ENCODE measurements at places on chromosomes 5 and 9. TPM values are rescaled to one million over a fixed set of nuclear protein-coding genes. Genes with fewer than 3 reads are reported as not detected.

The MLANA gene
- total RNA-seq = not detected

The PCDHGB6 gene
- total RNA-seq = 0.48 TPM

The DOCK8 gene
- total RNA-seq = 0.24 TPM

The RFK gene
- 30.4 TPM for total RNA-seq

The NR4A3 gene
- total RNA-seq = not detected

The ACO1 gene
- total RNA-seq = 35.9 TPM

The PTPA gene
- total RNA-seq = 81.4 TPM

The FAM200C gene
- total RNA-seq = 2.6 TPM

The GNA14 gene
- not detected for total RNA-seq

The CPLANE1 gene
- total RNA-seq = 9.2 TPM

The SLC6A3 gene
- total RNA-seq = not detected

The OTULINL gene
- total RNA-seq = 0.64 TPM

The ZDHHC11 gene
- total RNA-seq = 0.72 TPM

The OMD gene
- total RNA-seq = not detected

The CENPK gene
- total RNA-seq = 1.5 TPM

The FAM78A gene
- not detected for total RNA-seq

The TEK gene
- total RNA-seq = under 0.01 TPM

The CKMT2 gene
- total RNA-seq = not detected

The LRRTM2 gene
- not detected for total RNA-seq

The MAST4 gene
- total RNA-seq = 23.1 TPM

The C9 gene
- not detected for total RNA-seq

The TTLL11 gene
- 3.0 TPM for total RNA-seq

The DDX4 gene
- not detected for total RNA-seq

The PCDHA9 gene
- total RNA-seq = under 0.01 TPM

The PCA3 gene
- not detected for total RNA-seq

The SPINK5 gene
- total RNA-seq = 14.1 TPM

The PCDHB3 gene
- 0.48 TPM for total RNA-seq

The QRFP gene
- total RNA-seq = not detected

The LOX gene
- total RNA-seq = 1.1 TPM

The TTC39B gene
- 8.1 TPM for total RNA-seq

The SAPCD2 gene
- 4.1 TPM for total RNA-seq

The SLC25A2 gene
- not detected for total RNA-seq

The TTC16 gene
- total RNA-seq = not detected

The GNPDA1 gene
- 69.1 TPM for total RNA-seq

The IL5 gene
- total RNA-seq = not detected

The DNAI1 gene
- total RNA-seq = not detected

The HNRNPH1 gene
- 268 TPM for total RNA-seq

The NFIB gene
- 8.0 TPM for total RNA-seq

The ZFP2 gene
- total RNA-seq = 1.5 TPM

All from tracheal epithelial cell (primary cell).